Frontal cortex (tissue), 4 donors: ENCODE measurements at places on chromosomes 3 and 15.

DNA sequence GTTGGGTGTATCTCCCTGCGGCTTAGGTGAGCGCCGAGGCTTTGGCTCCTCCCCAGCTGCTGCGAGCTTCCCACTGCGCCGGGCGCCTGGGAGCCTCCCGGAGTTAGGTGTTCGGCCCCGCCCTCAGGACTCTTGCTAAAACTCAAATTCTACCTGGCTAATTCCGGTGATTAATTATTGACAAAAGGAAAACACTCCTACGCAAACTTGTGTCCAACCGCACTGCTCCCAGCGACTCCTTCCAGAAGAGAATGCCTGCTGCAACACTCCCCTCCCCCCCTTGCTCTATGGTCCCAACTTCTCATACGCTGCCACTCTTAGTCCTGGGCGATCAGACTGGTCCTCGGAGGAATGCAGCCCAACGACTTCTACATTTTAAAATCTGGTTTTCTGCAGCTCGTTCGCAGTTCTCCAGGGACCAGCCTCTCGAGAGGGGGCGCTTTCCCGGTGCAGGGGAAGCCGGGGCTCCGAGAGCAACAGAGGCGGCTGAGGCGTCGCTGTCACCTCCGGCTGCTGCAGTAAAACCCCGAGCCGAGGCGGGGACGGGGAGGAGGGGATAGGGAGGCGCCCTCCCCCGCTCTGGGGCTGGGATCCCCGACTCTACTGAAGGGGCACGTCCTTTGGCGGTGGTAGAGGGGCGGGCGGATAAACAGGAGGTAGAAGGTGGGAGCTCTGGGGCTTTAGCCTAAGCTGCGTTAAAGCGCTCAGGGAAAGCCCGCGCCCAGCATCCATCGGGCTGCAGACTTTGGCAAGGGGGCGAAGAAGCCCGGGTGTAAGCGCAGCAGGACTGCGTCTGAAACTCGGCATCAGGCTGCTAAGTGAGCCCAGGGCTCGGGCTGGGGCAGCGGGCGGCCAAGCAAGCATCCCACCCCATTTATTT lies at the start of gene SPTSSB:
Gene SPTSSB (minus strand): TSS at position 77 of the 880 bp plus-strand sequence. CDS start 25,194 bp downstream, outside the sequence.
- DNase-seq = no peak

GRCh38 chr3:170532573-170532972 lies 53.3 kb downstream of the SLC7A14 start:
- DNase-seq = no peak

DNA sequence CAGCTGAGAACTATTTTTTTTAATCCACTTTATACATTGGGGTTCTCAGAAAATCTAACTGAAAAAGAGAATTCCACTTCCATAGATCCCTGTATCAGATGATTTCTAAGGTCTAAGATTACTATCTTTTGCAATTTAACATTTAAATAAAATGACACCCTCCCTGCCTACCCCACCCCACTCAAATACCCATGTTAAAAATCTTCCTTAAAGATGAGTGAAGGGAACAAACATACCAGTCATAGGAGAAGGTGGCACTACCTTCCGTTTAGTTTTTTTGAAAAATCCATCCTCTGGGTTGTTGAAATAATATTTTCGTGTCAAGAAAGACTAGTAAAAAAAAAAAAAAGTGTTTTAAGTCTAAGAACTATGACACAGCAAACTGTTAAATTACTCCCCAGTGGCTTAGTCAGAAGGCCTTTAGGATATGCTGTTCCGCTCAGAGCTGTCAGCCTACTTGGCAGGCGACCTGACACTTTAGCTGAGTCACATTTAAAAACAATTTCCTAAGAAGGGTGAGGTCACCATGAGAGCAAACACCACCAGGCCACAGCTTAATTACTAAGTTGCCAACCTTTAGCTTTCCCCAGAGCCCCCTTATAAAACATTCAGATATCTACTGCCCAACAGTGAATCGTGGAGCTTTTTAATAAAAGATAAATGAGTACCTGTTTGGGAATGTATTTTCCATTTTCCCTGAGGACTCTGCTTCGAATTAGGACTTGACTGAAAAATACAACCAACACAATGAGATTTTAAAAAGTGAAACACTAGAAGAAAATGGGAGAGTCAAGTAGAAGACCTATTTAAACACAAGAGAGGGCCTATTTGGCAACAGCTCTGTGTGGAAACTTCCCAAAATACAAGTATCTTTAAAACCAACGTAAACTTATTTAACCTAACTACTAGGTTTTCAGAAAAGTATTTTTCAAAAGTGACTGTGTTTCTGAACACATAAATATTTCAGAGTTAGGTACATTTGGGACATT lies 9.6 kb downstream of the EMC3 start:
- DNase-seq = no peak

GRCh38 chr3:188624828-188625227 lies 470.9 kb downstream of the LPP start:
- DNase-seq = no peak

DNA sequence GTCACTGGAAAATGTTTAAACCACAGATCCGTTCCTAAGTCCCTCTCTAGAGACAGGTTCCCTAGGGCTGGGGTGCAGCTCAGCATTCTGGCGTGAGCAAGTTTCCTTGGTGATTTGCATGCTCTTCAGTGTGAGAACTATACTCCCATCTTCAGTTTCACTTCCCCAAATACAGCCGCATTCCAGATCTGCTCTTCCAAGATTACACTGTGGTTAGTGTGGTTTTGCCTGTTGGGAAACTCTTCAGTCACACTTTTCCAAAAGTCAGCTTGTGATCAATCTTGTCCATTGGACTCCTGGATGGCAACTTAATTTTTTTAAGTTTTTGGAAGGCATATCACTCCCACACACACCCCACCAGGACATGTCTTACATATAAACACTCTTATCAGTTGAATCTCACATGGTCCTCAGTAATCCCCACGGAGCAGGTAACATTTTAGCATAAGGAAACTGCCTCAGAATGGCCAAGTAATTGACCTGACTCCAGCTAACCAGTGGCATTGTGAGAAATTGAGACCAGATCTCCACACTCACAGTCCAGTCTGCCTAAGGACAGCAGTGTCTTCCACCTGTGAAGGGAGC lies 33.5 kb upstream of the PTPN23 start:
- DNase-seq = no peak

GRCh38 chr15:38073178-38073946 lies 138.9 kb downstream of the TMCO5A start:
- no peak for DNase-seq

DNA sequence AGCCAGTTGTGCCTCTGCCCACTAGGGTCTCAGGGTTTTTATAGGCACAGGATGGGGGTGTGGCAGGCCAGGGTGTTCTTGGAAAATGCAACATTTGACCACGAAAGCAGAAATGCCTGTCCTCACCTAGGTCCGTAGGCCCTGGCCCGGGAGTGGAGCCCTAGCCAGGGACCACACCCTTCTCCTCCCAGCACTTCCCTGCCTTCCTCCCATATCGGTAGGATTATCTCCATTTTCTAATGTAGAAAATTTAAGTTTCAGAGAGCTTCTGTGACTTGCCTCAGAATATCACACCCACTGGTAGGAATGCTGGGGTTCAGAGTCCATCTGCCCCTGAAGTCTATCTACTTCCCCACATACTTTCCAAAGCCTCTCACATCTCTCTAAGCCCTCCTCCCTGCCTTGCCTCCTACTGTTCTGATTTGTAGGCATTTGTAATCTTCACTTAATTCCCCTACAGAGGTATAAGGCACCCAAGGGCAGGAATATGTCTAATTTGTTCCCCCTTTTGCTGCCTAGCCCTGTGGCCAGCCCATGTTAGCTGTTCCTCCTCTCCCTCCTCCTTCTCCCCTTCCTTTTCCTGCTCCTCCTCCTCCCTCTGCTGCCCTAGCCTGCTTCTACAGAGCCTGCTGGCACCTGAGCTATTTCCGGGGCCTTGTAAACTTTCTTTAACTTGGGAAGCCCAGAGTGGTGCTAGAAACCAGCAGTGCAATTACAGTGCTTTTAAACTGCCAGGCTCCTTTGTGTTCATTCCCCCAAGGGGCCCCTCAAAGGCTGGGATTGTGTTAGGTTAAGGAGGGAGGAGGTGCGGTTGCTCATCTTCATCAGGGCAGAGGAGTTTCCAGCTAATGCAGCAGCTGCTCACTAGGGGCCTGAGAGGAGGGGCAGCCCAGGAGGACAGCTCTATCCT lies 71.1 kb downstream of the MRPL46 start:
- DNase-seq = no peak

DNA sequence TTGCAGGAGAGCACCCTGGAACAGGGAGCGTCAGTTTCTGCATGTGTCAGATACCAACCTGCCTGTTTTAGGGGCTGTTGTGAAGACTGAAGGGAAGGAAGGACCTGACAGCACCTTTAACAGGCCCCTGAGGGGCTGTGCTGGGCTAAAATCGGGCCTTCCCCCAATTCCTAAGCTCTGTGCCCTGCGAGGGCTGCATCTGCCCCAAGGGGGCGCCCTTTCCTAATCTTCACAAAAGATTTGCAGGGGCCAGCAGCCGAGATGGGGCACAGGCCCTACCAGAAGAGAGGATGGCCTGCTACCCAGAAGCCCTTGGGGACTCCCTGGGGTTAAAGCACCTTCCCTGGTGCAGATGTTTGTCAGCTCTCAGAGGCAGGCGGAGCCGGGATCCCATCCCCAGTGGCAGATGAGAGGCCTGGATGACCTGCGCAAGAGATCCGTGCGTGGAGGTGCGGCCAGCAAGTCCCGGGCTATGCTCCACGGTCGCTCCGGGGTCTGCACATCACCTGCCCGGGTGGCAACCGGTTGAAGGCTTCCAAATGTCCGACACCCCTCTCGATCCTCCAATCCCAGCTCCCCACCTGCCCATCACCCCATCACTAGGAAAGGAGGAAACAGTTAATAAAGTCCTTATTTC lies 53.6 kb downstream of the RHCG start:
- DNase-seq = peak; percentile 74

DNA sequence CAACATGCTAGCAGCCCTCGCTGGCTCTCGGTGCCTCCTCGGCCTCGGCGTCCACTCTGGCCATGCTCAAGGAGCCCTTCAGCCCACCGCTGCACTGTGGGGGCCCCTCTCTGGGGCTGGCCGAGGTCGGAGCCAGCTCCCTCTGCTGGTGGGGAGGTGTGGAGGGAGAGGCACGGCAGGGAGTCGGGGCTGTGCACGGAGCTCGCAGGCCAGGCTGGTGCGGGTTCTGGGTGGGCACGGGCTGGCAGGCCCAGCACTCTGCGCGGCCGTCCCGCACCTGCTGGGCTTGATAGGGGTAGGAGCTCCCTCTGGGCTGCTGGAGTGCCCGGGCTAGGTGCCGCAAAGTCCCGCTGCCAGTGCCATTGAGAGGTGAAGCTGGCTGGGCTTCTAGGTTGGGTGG lies 251.0 kb downstream of the SQOR start:
- no peak for DNase-seq

GRCh38 chr3:124860599-124860998 lies 26.6 kb downstream of the ITGB5 start:
- peak; percentile 29 for DNase-seq

GRCh38 chr3:41276191-41276590 lies 76.9 kb downstream of the CTNNB1 start:
- no peak for DNase-seq

- no peak for DNase-seq
These were observed 56.2 kb downstream of the ATG7 start for GRCh38 chr3:11328196-11328945.

GRCh38 chr3:168598250-168598649 lies 502.5 kb upstream of the GOLIM4 start:
- no peak for DNase-seq

GRCh38 chr3:193506921-193507320 lies 47.8 kb downstream of the ATP13A4 start:
- no peak for DNase-seq
